ENCODE measurements at places on chromosomes 12 and 14.

- DNase-seq, result no peak
Observed at GRCh38 chr12:104222976-104223375, 7.4 kb downstream of the TXNRD1 start.

DNA sequence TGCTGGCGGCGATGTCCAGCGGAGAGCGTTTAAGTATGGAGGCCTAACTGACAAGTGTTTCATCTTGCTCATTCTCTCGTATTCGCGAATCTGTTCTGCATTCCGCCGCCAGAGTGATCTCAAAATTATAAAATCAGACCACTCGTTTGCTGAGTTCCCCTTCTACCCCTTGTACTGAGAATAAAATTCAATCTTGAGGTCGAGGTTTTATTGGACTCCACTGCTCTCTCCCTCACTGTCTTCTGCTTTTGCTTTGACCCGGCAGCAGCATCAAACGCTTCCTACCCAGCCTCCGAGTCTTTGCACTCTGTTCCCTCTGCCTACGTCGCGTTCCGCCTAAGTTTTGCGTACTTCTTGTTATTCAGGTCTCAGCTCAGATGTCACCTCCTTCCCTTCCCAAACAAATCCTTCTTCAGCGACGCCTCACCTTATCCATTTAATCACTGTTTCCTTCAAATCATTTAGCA is 462 bp downstream of the KNTC1 start:
- DNase-seq, result no peak

DNA sequence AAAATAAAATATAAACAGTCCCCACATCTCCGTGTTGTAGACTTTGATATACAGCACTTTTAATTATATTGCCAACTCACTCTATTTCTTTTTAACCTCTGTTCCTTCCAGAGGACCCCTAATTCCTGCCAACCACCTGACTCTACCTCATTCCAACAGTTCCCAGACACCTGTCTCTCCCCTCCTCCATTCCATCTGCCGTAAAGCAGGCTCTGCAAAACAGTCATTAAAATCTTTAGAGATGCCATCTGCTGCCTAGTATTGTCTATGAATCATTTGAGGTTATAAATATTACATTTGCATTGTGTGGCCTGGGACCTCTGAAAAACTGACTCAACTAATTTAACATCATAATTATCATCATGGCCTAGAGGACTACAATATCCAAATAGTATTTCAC is 148.8 kb upstream of the DCN start:
- DNase-seq, result no peak

GRCh38 chr14:64324895-64325294 is 30.7 kb upstream of the ESR2 start:
- DNase-seq, result no peak

DNA sequence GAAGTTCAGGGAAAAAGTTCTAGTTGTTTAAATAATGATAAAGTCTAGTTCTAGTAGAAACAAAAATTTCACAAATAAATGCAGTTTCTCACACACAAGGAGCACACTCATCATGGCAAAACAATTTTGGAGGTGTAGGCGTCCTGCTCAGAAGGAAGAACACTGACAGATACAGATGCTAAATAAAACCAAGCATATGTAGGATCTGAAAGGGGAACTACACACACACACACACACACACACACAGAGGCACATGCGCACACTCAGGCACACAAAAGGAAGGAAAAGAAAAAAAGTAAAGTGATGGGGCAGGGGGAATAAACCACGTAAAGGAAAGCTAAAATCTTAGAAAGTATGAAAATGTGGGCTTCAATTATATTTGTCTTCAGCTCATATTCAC is 117.7 kb downstream of the SOX5 start:
- DNase-seq, result no peak

DNA sequence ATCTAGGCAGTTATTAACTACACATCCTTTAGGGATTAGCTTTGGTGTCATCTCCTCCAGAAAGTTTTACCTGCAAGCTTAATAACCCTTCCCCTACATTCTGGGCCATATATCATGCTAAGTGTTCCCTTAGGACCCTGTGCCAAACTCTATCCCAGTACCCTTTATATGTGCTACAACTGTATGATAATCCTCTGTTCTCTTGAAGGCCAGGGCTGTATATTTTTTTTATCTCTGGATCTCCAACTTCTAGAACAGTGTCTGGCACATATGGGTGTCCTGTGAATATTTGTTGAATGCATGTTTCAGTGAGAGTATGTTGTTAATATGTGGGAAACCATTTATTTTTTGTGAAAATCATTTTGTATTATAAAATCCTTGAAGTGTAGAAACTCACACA is 106.7 kb downstream of the PPM1A start:
- DNase-seq, result no peak

GRCh38 chr12:67692135-67692534 is 43.6 kb downstream of the DYRK2 start:
- DNase-seq, result no peak
